ENCODE measurements at places on chromosomes 11 and 22.

DNA sequence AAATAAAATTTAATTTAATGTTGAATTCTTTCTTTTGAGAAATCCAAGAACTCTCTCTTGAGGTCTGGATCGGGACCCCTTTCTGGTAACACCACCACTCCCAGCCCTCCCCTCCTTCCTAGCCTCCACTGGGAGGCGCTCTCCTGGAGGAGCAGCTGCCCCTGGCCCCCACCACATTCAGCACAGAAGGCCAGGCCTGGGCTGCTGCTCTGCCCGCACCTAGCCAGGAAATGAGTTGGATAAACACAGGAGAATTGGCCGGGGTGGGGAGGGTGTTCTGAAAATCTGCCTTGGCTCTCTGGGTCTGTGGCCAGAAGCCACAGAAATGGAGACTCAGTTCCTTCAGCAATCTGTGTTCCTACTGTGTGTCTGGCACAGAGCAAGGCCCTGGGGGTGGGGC is 31.2 kb downstream of the C22orf42 start:
- no peak for DNase-seq

- no peak for DNase-seq
Measured at GRCh38 chr22:18145676-18146388, 4.1 kb upstream of the USP18 start.

DNA sequence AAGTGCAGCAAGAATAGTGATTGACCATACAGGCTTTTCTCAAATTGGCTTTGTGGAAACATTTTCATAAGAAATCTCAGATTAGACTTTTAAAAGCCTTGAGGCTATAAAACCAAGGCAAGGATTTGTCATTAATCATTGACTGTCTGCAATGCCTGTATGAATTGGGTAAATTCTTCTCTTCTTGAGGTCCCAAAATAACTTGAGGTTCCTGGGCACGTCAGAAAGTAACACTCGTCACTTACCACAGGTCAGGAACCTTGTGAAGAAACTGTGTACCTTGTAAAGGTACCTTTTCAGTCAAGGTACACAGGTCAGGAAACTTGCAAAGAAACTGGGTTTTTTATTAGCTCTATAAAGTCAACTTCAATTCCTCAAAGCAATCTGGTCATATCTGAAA is 43.3 kb upstream of the SORL1 start:
- DNase-seq: no peak

GRCh38 chr11:35152575-35152974 is 13.6 kb downstream of the CD44 start:
- no peak for DNase-seq

GRCh38 chr11:66371627-66372415 is at the start of gene SLC29A2:
Gene SLC29A2 (minus strand): TSS chr11:66371760. CDS start chr11:66371591, 169 bp downstream.
- DNase-seq: peak; percentile 63

GRCh38 chr22:28742562-28742962 is 723 bp downstream of the HSCB start:
- DNase-seq: no peak

DNA sequence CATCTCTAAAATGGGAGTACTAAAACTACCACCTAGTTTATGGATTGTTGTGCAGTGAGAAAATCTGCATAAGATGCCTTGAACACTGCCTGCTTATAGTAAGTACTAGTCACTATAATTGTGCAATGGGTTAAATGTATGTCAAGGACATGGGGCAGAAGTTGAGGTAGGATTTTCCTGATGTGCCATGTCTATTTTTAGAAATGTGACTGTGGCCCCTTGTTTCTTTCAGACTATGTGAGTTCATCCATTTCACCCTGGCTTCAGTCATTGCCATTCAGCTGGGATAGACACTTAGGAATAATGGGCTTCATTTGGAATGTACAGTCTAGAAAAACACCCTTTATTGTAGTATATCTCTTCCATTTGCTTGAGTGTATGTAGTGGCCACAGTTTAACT is 51.4 kb downstream of the BDNF start:
- DNase-seq: no peak

DNA sequence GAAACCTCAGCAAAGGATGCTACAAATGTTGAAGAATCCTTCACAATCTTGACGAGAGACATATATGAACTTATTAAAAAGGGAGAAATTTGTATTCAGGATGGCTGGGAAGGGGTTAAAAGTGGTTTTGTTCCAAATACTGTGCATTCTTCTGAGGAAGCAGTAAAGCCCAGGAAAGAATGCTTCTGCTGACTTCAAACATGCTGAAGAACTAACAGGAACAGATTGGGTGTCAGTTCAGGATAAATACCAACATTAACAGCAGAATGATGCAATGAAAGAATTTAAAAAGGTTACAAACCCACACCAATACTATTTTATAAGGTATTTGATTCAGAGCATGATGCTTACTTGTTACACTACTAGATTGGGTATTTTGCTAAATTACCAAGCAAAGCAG is 33.9 kb downstream of the RAB39A start:
- DNase-seq: no peak

- peak; percentile 89 for DNase-seq
Measured at GRCh38 chr22:44701824-44702478, at the start of gene PRR5. Gene PRR5 (plus strand): TSS chr22:44702204. CDS start chr22:44702475, 271 bp downstream.

DNA sequence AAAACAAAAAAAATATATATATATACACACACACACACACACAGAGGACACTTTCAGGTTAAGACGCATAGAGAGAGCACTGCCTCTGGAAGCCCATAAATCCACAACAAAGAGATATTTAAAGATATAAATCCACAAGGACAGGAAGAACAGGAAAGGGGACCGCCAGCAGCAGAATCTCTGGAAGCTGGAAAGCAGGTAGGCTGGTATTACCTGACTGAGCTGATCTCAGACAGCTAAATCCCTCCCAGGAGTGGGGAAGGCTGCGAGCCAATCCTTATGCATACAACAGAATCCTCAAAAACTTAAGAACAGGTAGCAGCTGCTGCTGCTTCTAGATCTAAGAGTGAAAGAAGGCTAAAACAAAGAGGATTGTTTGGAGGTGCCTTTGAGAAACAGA is 1.8 kb upstream of the MCAT start:
- no peak for DNase-seq

DNA sequence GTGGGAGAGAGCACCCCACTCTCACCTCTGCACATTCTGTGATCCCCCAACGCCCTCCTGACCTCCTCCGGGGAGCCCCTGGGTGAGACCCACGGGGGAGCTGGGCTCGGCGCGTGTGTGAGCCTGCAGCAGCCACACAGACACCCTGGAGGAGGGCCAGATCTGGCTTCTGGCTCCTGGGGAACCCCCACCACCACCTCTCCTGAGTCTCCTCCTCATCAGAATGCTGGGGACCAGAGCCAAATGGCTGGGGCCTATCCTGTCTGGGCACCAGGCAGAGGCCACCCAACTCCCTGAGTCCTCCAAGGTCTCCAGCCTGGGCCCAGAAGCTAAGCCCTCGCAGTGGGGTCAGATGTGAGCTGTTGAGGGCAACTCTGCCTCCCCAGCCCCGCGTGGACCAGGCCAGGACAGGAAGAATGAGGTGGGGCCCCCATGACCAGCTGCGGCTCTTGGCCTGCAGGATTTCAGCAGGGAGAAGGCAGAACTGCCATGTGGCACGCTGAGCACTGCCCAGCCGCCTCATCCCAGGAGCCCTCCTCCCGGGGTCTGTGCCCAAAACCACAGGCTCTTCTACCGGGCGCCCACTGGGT is 5.5 kb upstream of the PIM3 start:
- no peak for DNase-seq

GRCh38 chr11:121583825-121584224 is 131.1 kb upstream of the SORL1-AS1 start:
- no peak for DNase-seq

DNA sequence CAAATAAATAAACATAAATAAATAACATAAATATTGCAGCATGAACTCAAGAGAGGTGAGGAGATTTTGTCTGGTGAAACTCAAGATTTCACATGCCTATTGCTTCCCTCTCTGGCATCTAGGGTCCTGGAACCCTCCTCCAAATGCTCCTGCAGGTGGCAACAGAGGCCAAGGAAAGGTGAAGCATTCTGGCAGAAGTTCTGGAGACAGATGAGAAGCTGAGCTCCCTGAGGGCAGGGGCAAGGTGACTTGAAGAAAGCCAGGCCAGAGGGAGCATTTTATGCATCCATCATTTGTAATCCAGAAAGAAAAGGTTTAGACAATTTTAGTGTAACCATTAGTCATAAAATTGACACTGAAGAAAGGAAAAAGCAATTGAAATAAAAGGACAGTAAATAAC is 64.9 kb downstream of the ENDOD1 start:
- DNase-seq: no peak

- DNase-seq: no peak
Measured at GRCh38 chr11:35005141-35005780, 88.8 kb downstream of the PDHX start.

DNA sequence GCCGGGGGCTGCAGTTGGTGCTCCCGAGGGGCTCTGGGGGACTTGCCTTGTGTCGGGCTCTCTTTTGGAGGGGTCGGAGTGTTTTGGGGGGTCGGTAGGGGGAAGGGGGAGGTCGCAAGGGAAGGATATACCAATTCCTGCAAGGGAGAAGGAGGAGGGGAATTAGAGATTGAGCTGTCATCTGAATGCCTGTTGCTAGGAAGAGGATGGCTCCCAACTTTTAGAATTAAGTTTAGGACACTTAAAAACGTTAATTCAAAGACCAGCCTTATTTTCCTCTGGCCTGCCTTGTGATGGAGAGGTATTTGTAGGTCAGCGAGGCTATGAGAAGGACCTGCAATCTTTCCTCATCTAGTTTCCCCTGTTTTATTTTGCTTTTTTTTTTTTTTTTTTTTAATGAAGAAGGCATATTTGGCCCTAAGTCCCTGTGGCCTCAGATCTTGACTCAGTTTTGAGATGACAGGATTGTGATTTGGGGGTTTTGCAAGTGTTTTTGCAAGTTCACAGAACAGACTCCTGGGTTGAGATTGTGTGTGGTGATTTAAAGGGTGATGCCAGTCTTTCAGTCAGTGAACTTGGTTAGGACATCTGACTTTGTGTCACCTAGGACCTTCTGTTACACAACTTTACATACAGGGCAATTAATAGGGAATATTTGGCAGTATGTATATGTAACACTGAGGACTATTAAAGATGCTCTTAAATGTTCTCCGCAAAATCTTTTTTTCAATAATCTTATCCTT is 672 bp downstream of the TMEM135 start:
- DNase-seq: no peak

- DNase-seq: no peak
Measured at GRCh38 chr11:81197396-81197795, 1536.3 kb downstream of the FAM181B start.

DNA sequence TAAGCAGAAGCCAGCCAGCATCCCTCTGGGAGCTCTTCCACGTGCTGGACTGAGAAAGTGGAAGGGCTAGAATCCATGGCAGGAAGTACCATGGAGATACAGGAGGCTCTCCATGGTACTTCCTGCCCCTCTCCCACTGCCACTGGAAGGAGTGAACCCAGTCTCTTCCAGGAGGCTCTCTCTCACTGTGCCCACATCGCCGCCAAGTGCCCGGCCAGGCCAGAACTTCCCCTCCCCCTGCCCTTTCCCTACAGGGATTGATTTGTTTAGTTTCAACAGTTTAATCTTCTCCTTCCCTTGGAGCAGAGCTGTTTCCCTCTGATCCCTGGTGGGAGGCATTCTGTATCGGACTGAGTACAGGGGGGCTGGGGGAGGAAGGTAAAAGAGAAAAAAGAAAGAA is 133.6 kb downstream of the DSCAML1 start:
- no peak for DNase-seq

DNA sequence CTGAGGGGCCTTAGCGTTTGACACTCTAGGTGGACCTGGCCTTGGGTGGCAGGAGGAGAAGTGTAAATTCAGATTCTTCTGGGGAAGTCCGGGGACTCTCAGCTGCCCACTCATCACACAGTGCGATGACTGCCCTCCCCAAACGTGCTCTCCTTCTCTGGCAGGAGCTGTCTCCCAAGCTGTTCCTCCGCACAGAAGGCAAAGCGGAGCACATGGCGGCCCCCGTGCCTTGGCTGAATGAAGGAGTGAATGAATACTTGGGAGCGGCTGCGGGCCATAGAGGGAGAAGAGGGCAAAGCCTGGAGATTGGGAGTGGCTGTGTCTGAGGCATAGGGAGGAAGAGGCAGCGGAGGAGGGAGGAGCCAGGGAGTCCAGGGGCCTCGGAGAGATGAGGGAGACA is 6.9 kb upstream of the NAA40 start:
- DNase-seq: no peak

- DNase-seq: no peak
Measured at GRCh38 chr11:73189723-73190556, 28.1 kb upstream of the P2RY2 start.

GRCh38 chr11:115676206-115676605 is 172.0 kb upstream of the CADM1 start:
- no peak for DNase-seq

DNA sequence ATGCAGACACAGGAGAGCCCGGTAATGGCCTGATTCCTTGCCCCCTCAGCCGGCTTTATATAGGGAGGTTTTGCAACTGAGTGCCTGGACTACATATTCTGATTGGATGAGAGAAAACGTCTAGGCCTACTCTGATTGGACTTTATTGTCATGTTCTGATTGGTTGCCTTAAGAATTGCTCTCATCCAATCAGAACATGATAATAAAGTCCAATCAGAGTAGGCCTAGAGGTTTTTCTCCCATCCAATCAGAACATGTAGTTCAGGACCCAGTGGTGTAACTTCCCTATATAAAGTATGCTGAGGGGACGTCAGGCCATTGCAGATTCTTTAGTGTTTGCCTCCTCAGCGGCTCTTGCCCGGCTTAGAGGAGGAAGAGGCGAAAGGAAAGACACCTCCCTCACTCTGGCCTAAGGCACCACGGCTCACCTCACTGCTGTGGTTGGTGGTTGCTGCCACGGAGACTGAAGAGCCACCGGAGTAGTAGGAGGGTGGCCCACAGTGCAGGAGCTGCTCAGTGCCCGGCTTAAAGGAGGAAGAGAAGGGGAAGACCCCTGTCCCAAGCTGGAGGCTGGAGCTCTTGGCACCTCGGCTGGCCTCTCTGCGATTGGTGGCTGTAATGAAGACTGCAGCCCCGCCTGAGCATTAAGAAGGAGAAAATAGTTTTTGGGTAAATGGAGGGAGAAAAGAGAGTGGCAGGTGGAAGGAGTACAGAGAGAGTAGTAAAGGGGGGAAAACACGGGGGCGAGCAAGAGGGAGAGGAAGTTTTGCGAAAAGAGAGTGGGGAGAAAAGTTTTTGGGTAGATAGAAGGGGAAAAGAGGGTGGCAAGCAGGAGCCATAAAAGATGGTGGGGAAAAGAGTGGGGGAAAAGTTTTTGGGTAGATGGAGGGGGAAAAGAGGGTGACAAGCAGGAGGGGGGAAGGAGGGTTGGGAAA is 116.7 kb upstream of the SERPIND1 start:
- peak; percentile 12 for DNase-seq

DNA sequence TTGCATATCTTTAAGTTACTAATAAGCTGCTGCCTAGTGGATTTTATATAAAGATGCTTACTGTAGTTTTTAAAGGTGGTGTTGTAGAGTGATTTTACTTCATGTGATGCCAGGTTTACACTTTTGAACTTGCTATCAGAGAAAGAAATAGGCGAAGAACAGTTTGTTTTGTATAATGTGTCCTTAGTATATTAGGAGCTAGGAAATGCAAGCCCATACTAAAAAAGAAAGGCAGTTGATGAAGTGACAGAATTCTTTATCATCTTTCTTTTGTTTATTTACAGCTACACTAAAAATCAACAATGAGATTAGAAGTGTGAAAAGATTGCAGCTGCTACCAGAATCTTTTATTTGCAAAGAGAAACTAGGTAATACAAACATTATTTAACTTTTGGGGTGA is 12.8 kb downstream of the FBXO7 start:
- DNase-seq: no peak

- no peak for DNase-seq
Measured at GRCh38 chr11:18650859-18651557, 16.9 kb upstream of the SPTY2D1 start.
